Activated naive CD8-positive, alpha-beta T cell treated with anti-CD3 and anti-CD28 coated beads, Interleukin-2, amount 10 ng/mL, durations not matched to agents 7 days and 5 days (primary cell): ENCODE measurements at places on chromosomes 13 and 19.

DNA sequence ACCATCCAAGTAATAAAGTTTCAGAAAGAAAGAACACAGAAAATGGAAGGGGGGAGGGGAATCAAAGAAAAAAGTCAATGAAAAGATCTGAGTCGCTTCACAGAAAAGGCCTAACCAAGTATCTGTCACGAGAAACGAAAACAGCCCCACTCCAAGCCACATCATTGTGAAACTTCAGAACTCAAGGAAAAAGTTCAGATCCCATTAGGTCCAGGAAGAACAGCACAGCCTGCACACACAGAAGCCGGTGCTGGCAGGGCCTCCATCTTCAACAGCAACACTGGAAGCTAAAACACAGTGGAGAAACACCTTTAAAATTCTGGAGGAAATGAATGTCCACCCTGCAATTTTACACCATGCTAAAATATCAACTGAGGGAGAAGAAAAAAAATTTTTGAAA lies 8.0 kb downstream of the STK24 start:
- DNase-seq: no peak

DNA sequence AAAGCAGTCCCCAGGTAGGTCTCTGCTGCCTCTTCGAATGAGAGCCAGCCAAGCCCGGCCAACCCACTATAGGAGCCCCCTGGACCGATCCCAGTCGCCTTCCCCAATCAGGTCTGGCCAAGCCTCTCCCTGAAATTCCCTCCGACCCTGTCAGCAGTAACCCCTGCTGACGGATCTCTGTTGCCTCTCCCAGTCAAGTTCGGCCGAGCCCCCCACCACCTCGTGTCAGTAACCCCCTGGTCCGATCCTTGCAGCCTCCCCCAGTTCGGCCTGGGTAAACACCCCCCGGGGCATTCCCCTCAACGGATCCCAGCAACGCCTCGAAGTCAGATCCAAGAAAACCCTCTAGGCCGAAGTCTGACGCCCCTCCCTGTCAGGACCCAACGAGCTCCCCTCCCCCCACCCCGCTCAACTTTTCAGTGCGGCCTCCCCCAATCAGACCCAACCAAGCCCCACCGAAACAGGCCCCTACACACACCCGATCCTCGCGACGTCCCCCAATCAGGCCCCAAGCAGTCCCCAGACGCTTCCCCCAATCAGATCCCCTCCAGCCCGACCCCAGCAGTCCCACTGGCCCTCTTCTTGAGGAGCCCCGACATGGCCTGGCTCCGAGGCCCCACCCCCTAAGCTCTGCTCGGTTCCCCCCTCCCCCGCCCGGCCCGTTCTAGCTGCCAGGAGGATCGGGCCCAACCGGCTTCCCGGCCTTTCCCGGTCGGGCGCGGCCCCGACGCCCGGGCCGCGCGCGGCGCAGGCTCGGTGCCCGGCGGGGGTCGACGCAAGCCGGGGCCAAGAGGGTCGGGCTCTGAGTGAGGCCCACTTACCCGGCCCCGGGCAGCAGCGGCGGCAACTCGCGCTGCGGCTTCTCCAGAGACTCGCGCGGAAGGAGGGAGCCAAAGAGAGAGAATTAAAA lies 1.8 kb downstream of the TNPO2 start:
- DNase-seq: peak; percentile 75

DNA sequence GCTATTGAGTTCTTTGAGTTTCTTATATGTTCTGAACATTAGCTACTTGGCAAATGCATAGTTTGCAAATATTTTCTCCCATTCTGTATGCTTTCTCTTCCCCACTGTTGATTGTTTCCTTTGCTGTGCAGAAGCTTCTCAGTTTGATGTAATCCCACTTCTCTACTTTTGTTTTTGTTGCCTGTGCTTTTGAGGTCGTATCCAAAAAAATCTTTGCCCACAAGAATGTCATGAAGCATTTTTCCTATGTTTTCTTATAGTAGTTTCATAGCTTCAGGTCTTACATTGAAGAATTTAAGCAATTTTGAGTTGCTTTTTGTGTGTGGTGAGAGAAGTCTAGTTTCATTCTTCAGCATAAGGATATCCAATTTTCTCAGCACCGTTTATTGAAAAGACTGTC lies 536.7 kb upstream of the ARGLU1 start:
- no peak for DNase-seq

DNA sequence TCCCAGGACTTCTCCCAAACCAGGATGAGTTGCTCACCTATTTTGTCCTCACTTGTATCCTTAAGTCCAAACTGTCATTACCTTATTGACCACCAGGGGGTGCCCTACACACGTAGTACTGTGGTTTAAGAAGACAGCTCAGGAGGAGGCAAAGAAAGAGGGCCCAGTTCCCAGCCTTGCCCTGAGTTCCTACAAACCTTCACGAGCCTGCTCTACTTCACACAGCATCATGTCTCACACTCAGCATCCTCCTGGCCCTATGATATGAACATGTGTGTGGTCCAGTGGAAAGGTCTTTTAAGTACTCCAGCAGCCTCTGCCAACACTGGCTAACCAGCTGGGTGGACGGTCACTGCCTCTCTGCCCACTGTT lies 8.1 kb upstream of the ZNF784 start:
- no peak for DNase-seq

DNA sequence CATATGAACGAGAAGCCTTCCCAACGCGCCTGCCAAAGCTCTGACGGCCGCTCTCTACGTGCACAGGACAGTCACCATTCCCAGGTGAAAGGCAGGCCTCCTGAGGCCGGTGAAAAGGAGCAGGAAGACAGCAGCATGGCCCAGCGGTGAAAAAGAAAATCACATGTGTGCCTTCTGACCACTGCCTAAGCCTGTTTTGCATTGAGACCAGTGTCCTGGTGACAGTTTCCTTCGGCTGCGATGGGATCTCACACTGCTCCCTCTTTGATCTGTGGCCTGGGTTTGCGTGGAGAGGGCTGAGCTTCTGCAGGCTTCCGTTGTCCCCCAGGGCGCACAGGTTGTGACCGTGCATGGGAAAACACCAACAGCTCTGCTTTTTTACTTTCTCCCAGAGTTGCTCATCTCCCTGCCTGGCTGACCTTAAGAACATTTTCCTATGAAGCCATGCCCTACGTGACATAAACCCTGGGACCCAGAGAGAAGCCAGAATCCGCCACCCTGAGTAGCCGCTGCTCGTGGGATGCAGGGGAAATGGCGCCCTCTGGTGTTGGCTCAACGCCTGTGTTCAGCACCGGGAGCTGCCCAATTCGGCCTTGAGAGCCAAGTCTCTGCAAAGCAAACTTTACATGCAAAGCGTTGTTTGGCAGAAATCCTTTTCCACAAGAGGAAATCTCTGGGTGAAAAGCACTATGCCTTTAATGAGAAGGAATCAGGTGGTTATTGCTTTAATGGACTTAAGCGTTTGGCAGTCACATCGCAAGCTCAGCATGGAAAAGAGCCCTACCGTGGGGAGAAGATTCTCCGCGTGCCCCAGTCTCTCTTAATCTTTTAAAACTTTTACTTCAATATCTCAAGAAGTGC lies 112.2 kb upstream of the GPR12 start:
- DNase-seq: peak; percentile 71

DNA sequence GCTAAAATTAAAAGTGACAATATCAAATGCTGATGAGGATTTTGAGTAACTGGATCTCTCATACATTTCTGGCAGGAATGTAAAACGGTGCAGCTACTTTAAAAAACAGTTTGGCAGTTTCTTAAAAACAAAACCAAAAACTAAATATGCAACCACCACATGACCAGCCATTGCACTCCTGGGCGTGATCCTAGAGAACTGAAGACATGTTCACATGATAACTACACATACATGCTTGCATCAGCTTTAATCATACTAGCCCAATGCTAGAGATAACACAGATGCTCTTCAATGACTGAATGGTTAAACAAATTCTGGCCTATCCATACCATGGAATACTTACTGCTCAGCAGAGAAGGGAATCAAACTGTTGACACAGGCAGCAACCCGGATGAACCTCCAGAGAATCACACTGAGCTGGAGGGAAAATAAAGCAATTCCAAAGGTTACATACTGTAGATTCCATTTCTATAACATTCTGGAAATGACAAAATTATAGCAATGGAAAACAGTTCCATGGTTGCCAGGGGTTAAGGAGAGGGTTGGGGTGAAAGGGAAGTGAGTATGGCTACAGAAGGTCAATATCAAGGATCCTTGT lies 25.5 kb upstream of the NAXD start:
- no peak for DNase-seq

DNA sequence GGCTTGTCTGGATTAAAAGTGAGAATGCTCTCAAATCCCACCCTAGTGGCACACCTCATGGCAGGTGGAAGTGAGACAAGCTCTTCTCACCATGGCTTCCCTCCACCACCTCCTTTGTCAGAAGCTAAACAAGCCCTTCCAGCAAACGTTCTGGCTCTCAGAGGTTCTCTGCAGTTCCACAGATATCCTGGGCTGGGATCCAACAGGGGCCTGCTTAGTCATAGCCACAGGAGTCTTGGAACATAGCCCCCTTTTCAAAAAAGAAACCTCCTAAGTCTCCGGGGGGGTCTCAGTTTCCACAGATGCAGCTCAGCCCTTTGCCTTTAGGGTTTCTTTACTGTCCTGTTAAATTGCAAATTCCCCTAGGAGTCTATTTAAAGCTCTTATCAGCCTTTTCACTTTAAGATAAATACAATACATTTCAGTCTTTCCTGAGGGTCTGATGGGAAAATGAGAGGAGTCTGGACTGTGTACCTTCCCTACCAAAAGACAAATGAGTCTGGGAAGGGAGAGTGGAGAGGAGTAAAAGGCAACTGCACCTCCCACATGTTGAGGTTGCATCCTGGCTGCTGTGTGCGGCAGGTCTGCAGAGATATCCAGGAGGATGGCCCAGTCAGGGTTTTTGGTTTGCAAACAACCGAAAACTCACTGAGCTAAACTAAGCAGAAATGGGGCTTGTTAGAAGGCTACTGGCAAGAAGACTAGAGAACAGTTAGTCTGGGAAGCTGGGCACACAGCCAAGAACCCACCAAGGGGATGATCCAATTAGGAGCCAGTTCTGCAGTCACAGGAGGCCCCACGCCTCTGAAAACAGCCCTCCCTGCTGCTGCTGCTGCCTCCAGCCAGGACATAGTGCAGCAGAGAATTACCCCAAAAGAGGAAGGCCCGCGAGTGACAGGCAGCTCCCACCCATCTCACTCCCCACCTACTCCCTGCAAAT lies 41.4 kb upstream of the SERP2 start:
- no peak for DNase-seq

- no peak for DNase-seq
Observed at GRCh38 chr13:112995395-112996191, 26.6 kb downstream of the MCF2L start.

- DNase-seq: no peak
Observed at GRCh38 chr13:93446238-93446637, 219.6 kb downstream of the GPC6 start.

DNA sequence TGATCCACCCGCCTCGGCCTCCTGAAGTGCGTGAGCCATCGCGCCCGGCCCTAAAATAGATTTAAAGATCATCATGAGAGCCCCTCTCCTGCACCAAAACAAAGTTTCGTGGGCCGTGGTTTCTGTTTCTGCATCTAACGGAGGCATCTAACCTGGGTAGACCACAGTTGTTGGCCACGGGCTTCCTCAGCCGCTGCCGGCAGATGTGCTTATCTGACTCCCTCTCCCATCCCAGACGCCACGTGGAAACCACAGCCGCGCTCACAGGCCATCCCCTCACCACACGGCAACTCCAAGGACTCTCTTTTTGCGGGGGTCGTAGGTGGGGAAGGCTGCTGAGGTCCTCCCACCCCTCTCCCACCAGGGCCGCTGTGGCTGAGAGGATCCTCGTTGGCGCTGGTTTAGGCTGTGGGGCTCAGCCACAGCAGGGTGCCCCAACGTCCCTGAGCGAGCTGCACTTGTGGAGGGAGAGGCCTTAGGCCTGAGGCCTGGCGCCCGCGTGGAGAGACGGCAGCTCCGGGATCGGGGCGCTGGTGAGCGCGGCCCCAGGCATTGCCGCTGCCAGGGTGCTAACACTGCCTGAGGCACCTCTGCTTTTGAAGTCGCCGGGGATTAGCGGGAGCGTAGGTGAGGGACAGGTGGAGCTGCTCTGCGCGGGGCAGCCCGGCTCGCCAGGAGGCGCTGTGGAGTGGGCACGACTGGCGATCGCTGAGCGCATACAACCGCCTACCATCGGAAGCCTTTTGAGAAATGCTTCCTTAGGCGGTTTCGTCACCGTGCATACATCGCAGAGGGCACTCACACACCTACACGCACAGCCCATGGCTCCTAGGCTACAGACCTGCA lies 8.9 kb downstream of the ZSCAN1 start:
- DNase-seq: no peak

- DNase-seq: no peak
Observed at GRCh38 chr13:99894840-99895443, 76.6 kb downstream of the ZIC5 start.

DNA sequence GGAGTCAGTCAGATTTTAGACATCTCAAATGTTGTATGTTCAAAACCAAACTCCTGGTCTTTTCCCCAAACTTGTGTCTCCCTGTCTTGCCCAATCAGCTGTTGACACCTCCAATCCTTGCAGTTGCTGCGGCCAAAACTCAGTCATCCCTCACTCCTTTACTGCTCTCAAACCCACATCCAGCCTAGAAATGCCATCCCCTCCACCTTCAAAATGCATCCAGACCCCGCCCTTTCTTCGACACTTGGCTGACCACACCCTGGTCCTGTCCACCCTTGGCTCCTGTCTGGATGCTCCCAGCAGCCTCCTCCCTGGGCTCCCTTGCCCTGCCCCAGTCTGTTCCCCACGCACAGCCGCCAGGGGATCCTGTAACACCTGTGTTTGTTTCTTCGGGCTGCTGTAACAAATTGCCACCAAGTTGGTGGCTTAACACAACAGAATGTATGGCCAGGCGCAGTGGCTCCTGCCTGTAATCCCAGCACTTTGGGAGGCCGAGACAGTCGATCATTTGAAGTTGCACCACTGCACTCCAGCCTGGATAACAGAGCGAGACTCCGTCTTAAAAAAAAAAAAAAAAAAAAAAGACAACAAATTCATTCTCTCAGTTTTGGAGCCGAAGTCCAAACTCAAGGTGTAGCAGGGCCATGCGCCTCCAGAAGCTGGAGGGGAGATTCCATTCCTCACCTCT lies 11.7 kb downstream of the PLD3 start:
- DNase-seq: no peak

DNA sequence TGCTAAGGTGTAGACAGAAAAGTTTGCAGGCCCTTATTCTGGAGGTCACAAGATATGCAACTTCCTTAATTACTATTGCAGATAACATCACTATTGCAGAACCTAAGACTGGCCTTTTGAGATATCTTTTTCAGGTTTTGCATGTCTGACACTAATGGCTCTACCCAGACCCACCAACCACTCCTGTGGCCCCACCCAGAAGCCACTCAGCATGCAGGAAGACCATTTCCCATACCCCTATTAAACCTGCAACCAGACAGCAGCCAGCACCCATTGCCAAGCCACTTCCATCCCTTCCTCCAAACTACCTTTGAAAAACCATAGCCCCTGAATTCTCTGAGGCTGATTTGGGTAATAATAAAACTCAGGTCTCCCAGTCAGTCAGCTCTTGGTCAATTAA lies 297.6 kb downstream of the SLITRK6 start:
- no peak for DNase-seq

- no peak for DNase-seq
Observed at GRCh38 chr13:65497265-65497664, 1732.9 kb downstream of the PCDH9 start.
